Heart left ventricle (tissue), 16 donors: ENCODE measurements at places on chromosomes 1 and 21. TPM values are rescaled to one million over a fixed set of nuclear protein-coding genes. Genes with fewer than 3 reads are reported as not detected.
A peak's percentile ranks its signal among the peaks of the same experiment; 100 is the strongest.

DNA sequence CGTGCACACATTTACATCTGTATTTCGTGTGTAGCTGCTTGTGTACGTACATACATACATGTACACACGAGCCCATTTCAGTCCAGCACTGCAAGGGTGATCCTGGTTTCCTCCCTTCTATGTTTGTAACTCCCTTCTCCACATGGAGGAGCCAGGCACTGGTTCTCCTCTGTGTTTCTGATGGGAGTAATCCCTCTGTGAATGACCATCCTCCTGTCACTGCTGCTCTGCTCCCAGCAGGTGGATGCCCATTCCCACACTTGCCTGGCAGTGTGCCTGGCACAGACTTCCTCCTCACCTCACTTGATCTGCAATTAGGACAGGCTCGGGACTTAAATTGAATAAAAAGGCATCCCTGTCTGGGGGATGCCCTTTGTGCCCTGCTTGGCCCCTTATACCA lies 37.1 kb downstream of the TRAPPC10 start:
- DNase-seq = no peak

AQP10 gene
- total RNA-seq = 0.24 TPM

GRCh38 chr1:205287076-205287475 lies 34.5 kb downstream of the NUAK2 start:
- no peak for DNase-seq

- no peak for DNase-seq
Observed at GRCh38 chr1:10793129-10793651, 3.3 kb downstream of the CASZ1 start.

GRCh38 chr21:42533963-42534355 lies 20.3 kb downstream of the SLC37A1 start:
- DNase-seq = no peak

- DNase-seq = no peak
Observed at GRCh38 chr1:224733027-224733911, 117.2 kb downstream of the CNIH3 start.

DNA sequence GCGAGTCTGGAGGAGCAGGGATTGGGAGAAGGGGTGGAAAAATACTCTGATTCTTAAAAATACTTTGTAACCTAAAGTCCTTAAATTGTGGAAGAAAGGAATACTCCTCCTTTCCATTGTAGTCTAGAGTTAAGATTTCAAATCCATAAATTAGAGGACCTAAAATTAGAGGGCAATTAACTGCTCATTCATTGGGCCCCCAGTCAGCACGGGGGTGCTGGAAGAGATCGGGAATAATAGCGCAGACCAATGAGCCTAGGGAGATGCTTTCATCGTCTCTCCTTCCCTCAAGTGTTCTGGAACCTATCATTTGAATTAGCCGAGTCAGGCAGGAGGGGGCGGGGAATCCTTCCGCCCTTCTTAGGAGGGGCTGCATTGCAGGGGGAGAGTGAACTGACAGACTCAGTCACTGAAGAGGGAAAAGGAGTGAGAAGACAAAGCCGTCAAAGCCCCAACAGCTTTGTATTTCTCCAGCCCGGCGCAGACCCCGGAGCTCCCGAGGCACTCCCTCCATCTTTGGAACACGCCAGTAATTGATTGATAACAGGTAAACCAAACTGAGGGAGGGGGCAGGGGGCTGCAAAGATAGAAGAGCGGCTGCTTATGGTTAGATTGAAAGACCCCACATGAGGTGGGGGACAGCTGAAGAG lies at the start of gene MLLT11:
Gene MLLT11, plus strand, starts transcription at position 391 of the 650 bp plus-strand sequence. CDS start 6,828 bp downstream, outside the sequence.
- DNase-seq = peak; percentile 62

LCE6A gene
- total RNA-seq = not detected

VASH2 gene
- total RNA-seq = 0.95 TPM

DNA sequence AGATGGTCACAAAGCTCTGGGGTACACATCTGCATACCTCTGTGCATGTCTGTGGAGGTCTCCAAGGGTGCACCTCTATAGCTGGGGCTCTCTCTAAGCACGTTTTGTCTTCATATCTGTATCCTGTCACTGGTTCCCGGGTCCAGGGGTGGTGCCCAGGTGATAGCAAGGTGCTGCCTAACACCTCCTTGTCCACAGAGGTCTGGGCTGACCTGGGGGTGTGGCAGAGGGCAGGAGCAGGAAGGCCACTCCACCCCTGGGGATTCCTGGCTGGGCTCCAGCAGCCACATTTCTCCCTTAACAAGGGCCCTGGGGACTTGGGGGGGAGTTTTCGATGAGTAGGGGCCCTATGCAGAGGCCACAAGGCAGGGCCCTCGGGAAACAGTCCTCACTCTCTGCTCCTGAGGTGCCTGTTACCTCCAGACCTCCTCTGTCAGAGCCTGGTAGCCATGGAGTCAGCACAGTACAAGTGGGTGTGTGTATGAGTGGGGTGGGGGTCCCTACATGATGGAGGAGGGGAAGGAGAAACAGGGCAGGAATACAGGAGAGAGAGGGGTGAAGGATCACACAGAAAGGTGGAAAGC lies 7.0 kb upstream of the CDCP2 start:
- DNase-seq = no peak

- peak; percentile 84 for DNase-seq
Observed at GRCh38 chr21:44966135-44967081, 26.6 kb downstream of the SLX9 start.

BACH1 gene
- total RNA-seq = 40.0 TPM

DNA sequence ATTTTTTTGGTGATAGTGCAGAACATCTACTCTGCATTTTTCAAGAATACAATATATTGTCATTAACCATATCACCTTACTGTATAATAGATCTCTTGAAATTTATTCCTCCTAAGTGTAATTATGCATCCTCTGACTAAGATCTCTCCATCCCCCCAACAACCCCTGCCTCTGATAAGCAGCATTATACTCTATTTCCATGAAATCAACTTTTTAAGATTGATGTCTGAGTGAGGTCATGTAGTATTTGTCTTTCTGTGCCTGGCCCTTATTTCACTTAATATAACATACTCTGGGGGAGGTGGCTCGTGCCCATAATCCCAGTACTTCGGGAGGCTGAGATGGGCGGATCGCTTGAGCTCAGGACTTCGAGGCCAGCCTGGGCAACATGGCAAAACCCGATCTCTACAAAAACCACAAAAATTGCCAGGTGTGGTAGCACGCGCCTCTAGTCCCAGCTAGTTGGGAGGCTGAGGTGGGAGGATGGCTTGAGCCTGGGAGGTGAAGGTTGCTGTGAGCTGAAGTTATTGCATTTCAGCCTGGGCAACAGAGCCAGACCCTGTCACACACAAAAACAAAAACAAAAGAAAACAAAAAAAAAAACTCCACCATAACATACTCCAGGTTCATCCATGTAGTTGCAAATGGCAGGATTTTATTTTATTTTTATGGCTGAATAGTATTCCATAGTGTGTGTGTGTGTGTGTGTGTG lies 5.7 kb downstream of the ACOT11 start:
- DNase-seq = no peak

SPATA17 gene
- 1.1 TPM for total RNA-seq

GRCh38 chr1:228219962-228220780 lies 12.3 kb downstream of the OBSCN start:
- no peak for DNase-seq

OR6K3 gene
- total RNA-seq = not detected

C4BPA gene
- total RNA-seq = not detected

MYBPH gene
- not detected for total RNA-seq

DNA sequence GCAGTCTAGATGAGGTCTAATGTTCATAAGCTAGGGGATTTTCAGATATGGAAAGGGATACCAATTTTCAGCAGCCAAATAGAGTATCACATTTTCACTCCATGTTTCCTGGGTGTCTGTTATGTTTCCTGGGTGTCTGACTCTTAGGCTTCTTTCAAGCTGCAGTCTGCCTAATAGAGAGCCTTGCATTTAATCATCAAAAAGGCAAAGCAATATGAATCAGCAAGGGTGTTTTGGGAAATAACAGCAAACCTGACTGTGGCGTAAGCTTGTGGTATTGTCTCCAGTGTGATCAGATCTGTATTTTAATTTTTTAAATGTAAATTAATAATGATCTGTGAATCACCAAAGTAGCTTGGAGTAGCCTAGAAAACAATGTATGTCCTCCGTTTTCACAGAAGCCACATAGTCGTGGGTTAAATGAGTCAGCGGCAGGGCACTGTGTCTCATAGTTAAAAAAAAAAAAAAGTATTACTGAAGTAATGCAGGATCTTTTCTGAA lies 10.4 kb downstream of the LGALS8 start:
- DNase-seq = no peak

CELA2B gene
- not detected for total RNA-seq

S1PR1 gene
- 77.0 TPM for total RNA-seq

DNA sequence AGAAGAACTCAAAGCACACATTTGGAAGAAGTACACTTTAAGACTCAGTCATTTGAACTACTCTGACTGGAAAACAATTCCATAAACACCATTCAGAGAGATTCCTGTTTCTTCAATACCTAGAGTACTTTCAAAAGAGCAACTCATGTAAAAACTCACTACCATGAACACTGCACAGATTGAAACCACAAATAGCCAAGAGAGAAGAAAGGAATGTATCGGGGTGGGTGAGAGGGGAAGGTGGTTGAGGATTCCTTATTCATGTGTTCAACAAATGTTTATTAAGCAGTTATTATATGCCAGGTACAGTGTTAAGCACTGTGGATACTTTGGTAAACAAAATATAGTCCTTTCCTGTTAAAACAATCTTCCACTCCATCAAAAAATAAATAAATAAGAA lies 64.7 kb downstream of the NRIP1 start:
- no peak for DNase-seq

DNA sequence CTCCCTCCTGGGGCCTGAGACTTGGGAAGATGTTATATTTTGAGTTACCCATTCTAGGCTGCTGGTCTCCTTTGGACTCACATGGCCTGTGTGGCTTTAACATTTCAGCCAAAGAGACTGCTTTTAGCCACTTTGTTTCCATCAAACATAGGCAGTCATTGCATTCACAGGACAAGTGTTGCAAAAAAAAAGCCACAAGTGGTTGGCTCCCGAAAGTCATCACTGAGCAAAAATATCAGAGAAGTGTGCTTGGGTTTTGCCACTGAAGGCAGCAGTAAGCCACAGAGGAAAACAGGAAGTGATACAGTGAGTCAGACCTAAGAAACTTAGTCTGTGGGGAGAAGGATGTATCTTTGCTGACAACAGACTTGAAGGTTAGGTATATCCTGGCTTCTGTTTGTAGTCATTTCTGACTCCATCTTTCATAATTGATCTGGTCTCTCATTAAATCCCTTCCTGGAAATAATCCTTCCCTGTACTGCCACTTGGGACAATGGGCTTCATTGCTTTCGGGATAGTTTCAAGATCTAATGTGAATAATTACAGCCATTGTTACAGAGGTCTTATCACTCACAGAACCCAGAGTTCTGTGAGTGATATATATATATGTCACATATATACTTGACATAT lies 80.9 kb downstream of the COLGALT2 start:
- no peak for DNase-seq

GRCh38 chr1:240111558-240111957 lies 19.9 kb downstream of the FMN2 start:
- no peak for DNase-seq

GRCh38 chr1:193185211-193185610 lies 1.2 kb downstream of the B3GALT2 start:
- DNase-seq = no peak

GRCh38 chr1:172669011-172669410 lies 10.1 kb downstream of the FASLG start:
- no peak for DNase-seq

DNA sequence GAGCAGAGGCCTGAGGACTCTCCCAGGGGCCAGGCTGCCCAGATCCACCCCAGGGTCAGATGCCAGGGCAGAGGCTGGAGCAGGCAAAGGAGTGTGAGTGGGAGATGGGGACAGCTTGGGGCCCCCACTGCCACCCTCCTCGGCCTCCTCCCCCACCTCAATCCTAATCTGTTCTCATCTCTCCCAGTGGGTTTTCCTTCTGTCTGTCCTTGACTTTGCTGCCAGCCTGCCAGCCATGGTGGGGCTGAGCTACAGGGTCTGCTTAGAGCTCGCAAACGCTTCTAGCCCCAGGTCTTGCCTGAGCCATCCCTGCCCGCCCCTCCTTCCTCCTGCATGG lies 65.3 kb downstream of the MEGF6 start:
- DNase-seq = no peak

GRCh38 chr1:38727684-38728584 lies 131.6 kb downstream of the RRAGC start:
- peak; percentile 62 for DNase-seq

MYOG gene
- not detected for total RNA-seq

DNA sequence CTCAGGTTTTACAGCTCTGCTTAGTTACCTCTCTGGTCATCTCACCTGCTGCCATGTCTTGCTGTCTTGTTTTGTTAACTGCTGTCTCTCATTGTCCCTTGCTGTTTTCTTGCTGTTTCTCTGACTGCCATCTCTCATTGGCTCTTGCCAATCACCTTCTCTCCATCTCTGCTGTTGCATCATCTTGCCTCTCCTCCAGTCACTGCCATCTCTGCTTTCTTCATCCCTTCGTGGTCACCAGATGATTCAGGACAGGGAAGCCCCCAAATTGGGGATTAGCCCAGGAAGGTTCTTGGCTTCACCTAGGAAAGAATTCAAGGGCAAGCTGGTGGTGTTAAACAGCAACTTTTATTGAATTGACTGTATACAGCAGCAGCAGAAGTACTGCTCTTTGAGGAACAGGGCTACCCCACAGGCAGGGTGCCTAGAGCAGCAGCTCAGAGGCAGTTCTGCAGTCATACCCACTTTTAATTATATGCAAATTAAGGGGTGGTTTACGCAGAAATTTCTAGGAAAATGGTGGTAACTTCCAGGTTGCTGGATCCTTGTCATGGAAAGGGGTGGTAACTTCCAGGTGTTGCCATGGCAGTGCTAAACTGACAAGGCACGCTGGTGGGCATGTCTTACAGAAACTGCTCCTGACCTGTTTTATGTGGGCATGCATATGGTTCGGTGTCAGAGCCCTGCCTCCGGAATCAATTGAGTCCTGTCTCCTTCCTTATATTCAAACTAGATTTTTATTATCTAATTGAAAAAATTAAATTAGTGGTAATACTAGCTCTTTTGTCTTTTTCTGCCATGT lies 33.4 kb downstream of the SUCO start:
- DNase-seq = no peak

GRCh38 chr1:58430421-58431275 lies 115.9 kb downstream of the OMA1 start:
- DNase-seq = no peak

DNA sequence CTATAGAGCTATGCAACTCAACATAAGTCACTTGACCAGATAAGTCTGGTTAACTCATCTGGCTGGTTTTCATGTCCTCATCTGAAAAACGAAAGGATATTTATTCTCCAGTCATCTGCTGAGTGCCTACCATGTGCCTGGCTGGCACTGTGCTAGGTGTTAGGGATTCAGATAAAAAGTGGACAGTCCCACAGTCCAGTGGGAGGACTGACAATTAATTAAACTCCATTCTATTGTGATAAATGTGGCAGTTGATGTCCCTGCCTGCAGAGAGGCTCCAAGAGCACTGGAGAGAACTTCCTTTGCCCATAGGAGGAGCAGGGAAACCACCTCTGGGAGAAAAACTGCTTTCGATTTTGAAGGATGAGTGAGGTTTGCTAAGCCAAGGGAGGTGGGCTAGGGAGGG lies 5.4 kb downstream of the NUAK2 start:
- DNase-seq = no peak

DNA sequence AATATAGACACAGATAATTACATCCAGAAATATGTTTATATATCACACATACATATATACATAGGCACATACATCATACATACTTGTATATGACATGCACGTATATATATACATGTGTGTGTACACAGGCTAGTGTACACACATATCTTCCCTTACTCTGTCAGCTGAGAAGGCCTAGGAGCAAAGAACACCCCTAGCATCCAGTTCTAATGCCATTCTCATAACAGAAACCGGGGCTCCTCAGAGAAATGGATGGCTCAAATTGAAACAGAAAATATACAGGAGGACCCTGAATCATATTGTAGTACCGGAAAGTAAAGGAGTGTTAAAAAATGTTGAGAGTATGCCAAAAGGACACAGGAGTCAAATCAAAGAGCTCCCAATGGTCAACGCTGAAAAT lies 19.7 kb upstream of the HYI start:
- DNase-seq = no peak
